Activated T-helper 9 cell treated with anti-CD3 and anti-CD28 coated beads, Interleukin-2, amount 50 U/mL, for 16 hours (primary cell): ENCODE measurements at places on chromosomes 5 and 9.

DNA sequence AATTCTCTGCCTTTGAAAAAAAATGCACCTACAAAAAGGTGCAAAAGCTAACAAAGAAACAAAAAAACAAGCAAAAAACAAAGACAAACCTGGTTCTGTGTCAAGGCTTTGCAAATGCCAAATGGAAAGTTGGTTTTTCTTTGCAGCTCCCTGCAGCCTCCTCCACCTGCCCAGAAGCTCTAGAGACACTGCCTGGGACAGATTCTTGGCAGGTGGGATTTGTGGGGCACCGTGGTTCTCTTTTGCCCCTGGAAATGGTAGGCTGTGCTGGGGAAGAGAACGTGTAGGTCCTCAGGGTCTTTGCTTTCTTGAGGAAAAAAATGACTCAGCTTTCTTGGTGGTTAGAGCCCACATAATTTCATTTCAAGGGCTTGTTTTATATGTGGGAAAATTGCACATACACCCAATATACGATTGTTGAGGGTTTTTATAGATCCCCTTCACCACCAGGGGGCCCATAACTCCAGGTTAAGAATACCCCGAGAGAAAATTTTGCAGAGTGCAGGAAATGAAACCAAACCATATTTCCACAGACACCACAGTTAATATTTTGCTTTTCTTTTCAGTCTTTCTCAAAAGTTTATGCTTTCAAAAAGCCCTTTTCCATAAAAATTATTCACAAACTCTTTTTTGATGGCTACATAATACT is 58.7 kb downstream of the NXNL2 start:
- DNase-seq = no peak

- DNase-seq = no peak
These were observed 163.3 kb downstream of the DMAC1 start for GRCh38 chr9:7636309-7636708.

DNA sequence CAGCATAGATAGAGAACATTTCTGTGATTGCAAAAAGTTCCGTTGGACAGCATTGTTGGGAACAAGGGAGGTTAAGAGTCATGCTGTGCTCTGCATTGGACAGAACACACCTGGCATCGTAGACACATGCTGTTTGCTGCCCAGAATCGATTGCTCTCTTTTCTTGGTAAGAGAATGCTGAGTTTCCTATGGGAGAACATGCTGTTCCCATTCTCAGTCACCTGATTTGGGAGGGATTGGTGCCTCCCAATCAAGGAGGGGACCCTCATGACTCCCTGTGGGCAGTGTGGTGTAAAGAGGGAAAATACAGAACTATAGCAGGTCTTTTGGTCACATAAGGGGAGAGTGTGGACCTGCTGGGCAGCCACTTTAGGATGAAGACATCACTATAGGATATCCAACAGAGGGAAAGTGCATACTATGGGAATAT is 555.4 kb upstream of the CLINT1 start:
- DNase-seq = no peak

GRCh38 chr5:179262126-179262920 is 82.9 kb downstream of the ADAMTS2 start:
- no peak for DNase-seq

DNA sequence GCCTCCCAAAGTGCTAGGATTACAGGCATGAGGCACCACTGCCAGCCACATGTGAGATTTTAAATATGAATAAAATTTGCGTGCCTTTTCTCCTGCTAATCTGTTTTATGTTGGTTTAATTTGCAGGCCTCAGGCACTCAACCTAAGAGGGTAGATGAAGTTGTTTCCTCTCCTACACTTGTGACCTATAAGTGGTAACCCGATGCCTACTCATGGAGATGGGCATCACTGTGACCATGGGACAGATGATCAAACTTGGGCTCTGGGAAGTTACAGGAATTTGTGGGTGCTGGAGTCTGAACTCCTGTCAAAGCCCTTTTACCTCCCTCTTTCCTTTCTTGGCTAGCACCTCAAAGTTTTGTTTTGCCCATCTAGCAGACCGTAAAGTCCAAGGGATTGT is 1.1 kb downstream of the SLC28A3 start:
- no peak for DNase-seq

GRCh38 chr5:119470851-119471451 is 18.7 kb downstream of the HSD17B4 start:
- no peak for DNase-seq

GRCh38 chr5:133314086-133314485 is 262.3 kb downstream of the HSPA4 start:
- DNase-seq = no peak

- no peak for DNase-seq
These were observed 115.5 kb upstream of the TUT7 start for GRCh38 chr9:86469476-86470250.

GRCh38 chr9:18448101-18448500 is 25.9 kb upstream of the ADAMTSL1 start:
- DNase-seq = no peak

DNA sequence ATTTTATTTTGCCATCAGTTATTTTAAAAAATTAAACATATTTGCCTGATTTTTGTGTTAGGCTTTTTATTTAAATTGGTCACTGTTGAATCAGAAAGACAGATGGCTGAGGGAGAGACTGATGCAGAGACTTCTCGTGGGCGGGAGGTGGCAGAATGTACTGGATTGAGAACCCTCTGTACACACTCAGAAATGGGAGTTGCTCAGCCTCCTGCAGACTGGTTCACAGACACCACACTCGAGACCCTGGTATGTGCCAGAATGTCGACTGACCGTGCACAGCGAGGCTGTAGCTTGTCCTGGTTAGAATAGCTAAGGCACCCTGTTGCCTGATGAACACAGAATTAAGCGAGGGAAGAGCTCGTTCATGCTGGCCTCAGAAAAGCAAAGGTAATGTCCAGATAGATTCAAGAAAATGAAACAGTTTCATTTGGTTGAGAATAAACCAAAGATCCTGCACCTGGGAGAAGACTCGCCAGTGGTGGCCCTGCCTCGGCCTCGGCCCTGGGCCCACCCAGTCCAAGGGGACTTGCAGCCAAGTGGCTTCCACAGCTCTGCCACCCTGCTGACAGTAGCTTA is 71.3 kb upstream of the OTULINL start:
- no peak for DNase-seq
